ENCODE measurements at places on chromosomes 7 and 10.

GRCh38 chr10:106519376-106520030 lies 645.0 kb downstream of the SORCS1 start:
- no peak for DNase-seq

GRCh38 chr10:121556455-121556854 lies 41.8 kb downstream of the FGFR2 start:
- no peak for DNase-seq

GRCh38 chr10:19987931-19988330 lies 171.7 kb downstream of the PLXDC2 start:
- no peak for DNase-seq

DNA sequence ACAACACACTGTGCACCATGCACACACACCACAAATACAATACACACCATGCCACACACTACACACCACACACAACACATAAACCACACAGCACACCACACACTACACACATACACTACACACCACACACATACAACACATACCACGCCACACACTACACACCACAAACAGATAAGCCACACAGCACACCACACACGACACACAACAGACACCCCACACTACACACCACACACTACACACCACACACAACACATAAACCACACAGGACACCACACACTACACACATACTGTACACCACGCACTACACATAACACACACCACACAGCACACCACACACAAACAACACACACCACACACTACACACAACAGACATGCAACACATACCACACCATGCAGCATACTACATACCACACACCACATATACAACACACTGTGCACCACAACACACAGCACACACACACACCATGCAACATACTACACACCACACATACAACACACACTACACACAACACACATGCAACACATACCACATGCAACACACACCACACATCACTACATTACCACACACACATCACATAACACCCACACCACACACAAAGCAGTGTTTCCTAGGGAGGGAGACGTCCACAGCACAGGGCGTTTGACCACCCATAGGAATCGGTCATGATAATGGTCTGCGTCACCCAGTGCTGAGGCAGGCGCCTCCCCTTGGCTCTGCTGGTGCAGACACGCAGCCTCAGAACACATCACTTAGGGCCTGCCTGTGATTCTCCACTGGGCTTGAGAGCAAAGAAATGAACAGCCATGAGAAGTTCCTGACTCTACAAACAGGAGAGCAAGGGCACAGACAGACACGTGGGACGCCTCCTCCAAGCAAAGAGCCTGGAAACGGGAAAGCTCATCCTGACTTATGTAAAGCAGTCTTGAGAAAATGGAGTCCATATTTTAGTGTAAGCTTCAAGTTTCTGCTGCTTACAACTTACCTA lies 458.3 kb downstream of the PTPRN2 start:
- DNase-seq, result no peak

- DNase-seq, result no peak
Measured at GRCh38 chr7:112079673-112080072, 126.5 kb downstream of the DOCK4 start.

DNA sequence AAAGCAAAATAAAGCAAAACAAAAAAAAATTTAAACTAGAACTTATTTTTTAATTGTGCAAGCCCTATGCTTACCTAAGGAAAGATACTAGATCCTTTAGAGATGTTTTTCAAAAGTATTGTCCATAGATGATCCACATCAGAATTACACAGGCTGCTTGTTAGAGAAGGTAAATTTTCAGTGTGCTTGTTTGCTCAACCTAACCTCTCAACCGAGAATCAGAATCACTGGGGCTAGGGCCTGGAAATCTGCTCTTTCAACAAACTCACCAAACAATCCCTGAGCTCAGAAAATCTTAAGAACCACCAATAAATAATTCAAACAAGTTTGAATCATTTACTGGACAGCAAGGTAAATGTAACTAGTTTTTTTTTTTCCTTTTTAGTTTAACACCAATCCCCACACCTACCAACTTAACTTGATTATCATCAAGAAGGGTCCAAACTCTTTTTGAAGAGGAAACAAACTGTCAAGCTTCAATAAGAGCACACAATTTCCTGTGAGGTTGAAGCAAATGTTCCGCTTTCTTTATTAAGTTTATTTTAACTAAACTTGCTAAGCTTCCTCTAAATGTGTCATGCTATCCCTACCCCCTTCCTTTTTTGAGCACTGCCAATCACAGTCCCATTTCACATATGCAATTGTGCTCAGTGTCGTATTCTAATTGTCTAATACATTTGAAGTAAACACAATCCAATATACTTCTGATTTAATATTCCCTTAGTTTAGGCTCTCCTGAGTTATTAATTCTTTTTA lies 7.4 kb upstream of the TSPAN33 start:
- DNase-seq, result no peak
